Stimulated activated CD8-positive, alpha-beta memory T cell treated with anti-CD3 and anti-CD28 coated beads, Interleukin-4, amount 100 ng/mL, for 1 hour (primary cell): ENCODE measurements at places on chromosomes 6 and 20.

DNA sequence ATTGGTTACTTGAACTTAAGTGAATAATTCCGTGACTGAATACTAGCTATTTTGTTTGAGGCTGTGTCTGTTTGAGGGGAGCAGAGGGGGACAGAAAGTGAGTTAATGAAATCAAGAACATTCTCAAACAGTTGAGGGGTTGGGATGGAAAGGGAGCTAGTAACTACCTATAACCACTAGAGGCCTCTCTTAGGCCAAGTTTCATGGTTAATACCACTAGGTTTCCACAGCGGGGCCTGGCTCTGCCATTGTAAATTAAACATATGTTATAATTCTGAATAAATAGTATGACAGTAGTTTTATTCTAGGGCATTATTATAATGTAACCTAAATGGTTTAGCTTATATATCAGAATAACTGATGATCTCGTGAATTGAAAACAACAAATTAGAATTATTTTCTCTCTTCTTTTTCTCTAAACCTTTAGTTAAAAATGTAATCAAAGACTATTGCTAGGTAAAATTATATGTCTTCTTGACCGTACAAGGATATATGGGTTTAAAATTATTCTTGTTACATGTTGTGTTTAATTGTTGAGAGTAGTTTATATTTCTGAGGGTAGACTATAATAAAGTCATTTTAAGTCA, 108.1 kb downstream of the BCKDHB start:
- DNase-seq, result no peak

DNA sequence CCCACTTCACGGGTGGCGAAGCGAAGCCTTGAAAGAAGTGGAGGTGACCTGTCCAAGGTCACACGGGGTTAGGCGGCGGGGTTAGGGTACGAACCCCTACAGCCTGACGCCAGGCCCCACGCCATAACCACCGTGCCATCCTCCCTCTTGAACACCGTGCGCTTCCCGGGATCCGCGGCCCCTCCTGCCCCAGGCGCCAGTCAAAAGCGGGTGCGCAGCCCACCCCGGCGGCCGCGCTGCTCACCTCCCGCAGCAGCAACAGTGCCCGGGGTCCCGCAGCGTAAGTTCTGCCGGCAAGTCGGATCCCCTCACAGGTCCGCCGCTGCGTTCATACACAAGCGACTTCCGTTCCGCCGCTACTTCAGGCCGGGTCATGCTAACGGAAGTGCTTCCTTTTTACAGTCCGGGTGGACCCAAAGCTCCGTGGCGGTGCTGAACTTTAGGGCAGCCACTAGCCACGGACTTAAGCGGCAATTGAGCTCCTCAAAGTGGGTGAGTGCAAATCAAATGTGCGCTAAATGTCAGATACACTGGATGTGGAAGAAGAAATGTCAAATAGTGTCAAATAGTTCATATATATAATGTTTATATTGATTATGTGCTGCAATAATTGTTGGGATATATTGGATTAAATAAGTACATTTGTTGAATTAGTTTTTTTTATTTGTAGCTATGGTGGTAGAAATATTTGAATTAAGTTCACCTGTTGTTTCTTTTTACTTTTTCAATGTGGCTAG, at the start of gene CDK5RAP1:
CDK5RAP1 (minus strand) TSS at position 336 of the 737 bp plus-strand sequence. CDS start 4,455 bp downstream, outside the sequence.
- peak; percentile 55 for DNase-seq

DNA sequence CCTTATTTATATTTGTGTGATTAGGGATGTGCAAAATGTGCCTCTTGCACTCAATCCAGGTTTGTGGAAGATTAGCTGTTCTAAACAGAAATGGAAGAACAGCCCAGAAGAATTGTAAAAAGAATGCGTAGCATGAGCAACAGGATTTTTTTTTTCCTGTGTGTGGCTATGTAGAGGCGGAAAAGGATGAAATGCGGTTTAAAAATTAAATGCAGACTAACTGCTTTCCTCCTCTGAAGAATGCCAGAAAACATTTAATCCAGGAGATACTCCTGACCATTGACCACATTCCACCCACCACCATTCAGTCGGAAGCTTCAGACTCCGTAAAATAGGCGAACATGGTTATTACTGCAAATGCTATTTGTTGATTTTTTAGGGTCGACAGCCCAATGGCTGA, 83.4 kb downstream of the BMP6 start:
- no peak for DNase-seq

- DNase-seq, result no peak
Observed at GRCh38 chr6:160519603-160520042, 144.5 kb downstream of the LPA start.

- no peak for DNase-seq
Observed at GRCh38 chr20:61599061-61599531, 347.0 kb downstream of the CDH4 start.

DNA sequence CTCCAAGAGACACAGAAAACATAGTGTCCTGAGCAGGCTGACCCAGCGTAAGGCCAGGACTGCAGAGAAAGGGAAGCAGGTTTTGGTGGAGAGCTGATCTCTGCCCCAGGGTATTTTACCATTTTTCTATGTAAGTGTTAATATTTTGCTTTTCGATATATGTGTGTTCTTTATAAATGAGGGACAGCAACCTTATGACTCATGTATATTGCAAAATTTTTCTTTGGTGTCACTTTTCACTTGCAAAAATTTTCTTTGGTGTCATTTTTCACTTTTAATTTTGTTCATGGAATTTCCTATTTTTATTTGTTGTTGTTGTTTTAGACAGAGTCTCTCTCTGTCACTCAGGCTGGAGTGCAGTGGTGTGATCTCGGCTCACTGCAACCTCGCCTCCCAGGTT, 34.6 kb upstream of the PXDC1 start:
- DNase-seq, result no peak

- no peak for DNase-seq
Observed at GRCh38 chr6:49202924-49203536, 260.0 kb downstream of the MMUT start.

DNA sequence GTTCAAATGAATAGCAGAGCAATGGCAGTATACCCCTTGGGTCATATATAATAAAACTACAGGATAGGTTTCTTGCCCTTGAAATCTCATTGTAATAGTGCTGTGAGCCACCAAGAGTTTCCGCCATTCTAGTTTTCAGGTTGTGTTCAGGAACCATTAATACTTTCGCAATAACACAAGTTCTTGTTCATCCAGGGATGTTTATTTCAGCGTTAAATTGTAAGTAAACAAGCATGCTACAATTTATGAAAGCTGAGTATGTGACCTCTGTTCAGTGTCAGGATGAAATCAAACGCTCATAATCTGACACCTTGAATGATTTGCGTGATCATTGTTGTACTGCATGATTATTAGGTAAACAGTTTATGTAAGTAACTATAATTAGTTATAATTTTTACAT, 22.8 kb downstream of the ANKS1A start:
- no peak for DNase-seq

GRCh38 chr6:128114164-128114563, 213.3 kb upstream of the THEMIS start:
- no peak for DNase-seq

DNA sequence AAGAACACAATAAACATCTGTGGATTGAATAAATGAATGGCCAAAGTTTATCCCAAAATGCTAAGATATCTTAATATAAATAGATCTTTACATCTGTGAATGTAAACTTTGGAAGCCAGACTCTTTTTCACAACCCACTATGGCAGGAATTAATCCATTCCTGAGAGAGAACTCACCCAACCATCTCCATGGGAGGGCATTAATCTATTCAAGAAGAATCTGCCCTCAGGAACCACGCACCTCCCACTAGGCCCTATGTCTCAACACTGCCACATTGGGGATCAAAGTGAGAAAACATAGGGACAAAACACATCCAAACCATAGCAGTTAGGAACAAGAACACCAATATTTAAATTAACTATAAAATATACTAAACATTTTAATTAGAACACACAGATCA, 3.4 kb downstream of the UBE3D start:
- no peak for DNase-seq

DNA sequence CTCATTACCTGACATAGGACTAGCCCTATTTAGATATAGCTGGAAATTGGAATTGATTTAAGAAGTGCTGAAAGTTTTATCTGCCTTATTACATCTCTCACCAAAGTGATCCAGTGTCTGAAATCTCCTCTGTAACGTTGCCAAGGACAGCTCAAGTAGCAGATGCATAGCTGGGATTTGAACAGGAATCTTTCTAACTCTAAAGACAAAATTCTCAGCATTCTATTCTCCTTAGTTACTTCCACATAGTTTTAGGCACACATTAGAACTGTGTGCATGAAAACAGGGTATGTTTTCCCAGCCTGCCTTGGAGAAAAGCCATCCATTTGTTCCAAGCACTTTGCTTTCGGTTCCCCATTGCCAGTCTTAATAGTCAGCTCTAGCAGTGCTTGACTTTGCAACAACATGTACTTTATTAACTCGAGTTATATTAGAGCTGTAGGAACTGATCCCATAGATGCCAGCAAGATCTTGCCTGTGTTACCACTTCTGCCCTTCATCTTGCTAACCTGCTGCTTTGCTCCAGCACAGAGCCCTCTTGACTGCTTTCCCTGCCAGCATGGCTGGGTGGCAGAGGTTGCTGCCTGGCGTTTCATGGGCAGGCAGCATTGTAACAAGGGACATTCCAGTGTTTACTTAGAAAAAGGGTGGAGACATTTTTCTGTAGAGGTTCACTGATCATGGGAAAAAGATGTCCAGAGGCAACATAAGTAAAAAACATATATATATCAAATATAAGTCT, 56.1 kb upstream of the STMND1 start:
- DNase-seq, result no peak

GRCh38 chr20:49028684-49029083, 17.4 kb upstream of the CSE1L start:
- DNase-seq, result no peak
